ENCODE measurements at places on chromosomes 7 and 10.

GRCh38 chr10:44068716-44069482 lies 316.0 kb downstream of the CXCL12 start:
- DNase-seq = no peak

DNA sequence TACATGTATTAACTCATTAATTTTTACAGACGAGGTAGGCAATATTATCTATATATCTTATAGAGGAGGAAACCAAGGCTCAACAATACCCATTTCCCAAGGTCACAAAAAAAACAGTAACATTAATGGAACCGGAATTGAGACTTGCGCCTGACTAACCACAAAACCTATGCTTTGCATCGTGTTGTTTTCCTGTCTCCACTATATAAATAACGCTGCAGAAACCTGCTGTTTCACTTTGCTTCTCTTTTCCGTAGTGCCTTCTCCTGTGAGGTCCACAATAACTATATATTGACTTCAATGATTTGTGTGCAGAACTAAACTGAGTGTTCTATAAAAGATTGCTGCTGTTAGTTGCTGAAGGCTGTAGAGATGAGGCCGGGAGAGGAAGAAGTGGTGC lies 97.7 kb upstream of the RPA3 start:
- no peak for DNase-seq

DNA sequence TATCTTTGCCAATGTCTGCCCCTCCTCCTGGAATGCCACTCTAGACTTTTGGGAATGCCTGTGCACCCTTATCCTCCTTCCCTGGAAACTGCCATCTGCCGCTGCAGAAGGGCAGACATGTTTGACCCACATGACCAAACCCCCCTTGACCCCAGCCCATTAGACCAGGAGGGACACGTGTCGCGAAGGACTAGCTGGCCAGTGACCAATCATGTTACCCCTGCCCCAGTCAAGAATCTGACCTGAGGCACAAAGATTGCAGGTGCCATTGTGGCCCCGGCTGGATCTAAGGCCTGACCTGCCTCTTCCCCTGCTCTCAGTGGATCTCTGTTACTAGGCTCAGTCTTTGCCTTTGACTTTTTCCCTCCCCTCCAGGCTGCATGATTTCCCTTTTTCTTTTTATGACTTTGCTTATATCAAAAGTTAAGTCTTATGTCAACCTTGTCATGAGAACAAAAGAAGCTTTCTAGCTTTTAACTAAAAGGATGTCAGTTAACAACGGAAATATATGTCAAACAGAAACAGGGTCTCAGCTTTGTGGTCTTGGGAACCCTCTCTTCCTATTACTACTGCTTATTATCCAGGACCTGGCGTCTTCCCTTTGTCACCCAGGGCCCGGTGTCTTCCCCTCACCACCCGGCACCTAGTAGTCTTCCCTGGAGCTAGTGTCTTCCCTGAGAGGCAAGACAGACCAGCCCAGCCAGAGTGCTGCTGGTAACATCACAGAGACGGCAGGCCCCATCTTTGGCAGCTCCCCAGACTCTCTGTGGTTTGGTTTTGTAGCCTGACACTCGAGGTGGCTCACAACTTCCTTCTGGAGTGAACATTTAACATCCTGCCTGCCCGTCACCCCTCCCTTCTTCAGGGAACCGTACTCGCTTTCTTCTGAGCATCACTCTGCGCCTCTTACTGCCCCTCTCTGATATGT lies 24.4 kb upstream of the PPIF start:
- DNase-seq = peak; percentile 67

GRCh38 chr7:122914812-122915211 lies 28.6 kb upstream of the CADPS2 start:
- no peak for DNase-seq

GRCh38 chr7:26858241-26858715 lies 6.1 kb downstream of the SKAP2 start:
- DNase-seq = no peak

- DNase-seq = no peak
Measured at GRCh38 chr7:129830949-129831348, 121.8 kb downstream of the UBE2H start.

GRCh38 chr7:46391231-46392201 lies 470.4 kb upstream of the IGFBP3 start:
- DNase-seq = no peak

GRCh38 chr10:370449-370825 lies 235.2 kb downstream of the ZMYND11 start:
- DNase-seq = no peak
